ENCODE measurements at places on chromosomes 5 and 9. TPM values are rescaled to one million over a fixed set of nuclear protein-coding genes. Genes with fewer than 3 reads are reported as not detected.

DNA sequence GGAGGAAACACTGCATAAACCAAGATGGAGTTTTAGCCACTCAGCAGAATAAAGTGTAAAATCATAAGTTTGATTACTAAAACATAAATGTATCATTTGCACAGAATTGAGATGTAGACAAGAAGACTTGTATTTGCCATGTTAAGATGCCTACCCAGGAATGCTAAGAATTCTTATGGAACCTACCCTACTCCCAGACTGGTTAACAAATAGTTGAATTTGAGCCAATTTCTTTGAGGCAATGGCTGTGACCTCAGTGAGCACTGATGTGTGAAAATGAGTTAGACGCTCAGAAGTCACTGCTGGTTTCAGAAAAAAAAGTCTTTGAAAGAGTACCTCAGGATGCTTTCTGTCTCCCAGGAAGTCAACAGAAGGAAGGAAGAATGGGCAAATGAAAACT is 95.6 kb downstream of the ESM1 start:
- peak; percentile 33 for DNase-seq

GRCh38 chr9:16675131-16675530 is 195.3 kb downstream of the BNC2 start:
- DNase-seq = no peak

DNA sequence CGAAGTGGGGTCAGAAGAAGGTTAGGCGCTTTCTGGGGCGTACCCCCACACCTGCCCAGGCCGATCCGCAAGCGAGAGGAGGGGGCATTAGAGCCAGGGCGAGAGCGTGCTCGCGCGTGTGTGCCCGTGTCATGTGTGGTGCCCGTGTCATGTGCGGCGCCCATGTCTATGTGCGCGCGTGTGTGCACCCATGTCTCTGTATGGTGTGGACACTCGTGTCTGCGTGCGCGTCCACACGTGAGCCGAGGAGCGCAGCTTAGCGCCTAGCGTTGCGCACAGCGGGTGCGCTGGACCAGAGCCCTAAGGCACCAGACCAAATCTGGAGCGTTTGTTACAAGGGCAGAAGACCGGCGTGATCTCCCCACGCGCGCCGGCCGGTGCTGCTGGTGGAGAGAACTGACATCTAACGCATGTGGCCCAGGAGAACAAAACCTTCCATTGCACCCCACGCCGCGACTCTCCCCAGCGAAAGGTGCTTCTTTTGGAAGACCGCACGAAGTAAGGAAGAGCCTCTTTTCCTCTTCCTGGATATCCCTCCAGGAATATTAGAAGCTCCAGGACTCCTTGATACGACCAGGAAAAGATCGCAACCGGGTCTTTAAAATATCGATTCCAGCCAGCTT is 644 bp downstream of the NIM1K start:
- peak; percentile 42 for DNase-seq

KCNV2 gene
- not detected for total RNA-seq

DNA sequence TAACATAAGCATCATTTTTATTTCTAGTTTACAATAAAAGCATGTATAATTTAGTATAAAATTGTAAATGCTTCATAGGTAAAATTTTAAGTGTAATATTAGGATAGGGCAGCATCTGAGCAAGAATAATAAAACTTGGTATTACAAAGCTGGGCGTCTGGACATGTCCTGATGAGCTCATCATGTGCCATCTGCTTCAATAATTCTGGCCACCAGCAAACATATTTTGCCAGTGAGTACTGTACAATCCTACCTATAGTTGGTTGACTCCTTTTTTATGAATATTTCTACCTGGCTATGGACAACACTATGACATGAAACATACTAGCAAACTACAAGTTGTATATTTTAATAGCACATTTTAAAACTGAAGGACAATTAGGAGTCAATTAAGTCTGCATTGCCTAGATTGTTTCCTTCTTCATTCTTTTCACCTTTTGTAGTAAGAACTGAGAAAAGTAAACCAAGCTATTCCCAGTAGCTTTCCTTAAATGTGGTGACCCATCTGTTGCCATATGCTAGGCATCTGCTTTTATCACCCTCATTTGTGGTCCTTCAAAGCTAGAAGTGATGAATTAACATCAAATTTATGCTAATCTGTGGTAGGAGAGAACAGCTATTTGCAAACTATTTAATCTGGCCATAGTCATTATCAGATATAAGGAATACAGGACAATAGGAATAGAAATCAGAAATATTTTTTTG is 23.4 kb downstream of the LURAP1L start:
- no peak for DNase-seq

DNA sequence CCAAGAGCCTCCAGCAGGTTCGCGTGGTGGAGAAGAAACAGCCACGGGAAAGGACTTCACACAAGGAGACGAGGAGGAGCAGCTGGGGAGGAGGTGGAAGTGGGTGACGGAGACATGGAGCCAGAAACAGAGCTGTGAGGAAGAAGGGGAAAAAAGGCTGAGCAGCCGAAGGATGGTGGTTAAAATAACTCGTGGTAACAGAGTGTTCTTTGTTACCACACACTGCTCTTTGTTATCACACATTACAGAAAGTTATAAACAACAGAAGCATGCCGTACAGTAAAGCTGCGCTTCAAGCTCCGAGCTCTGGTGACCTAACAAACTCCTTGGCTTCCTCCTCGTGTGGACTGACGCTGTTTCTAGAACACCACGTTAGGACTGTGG is 215.4 kb downstream of the GLIS3 start:
- peak; percentile 95 for DNase-seq

All from lung (tissue), 17 donors.